ENCODE measurements at places on chromosomes 2 and 18.

GRCh38 chr2:156647377-156648010, 211.3 kb downstream of the GPD2 start:
- DNase-seq: no peak

DNA sequence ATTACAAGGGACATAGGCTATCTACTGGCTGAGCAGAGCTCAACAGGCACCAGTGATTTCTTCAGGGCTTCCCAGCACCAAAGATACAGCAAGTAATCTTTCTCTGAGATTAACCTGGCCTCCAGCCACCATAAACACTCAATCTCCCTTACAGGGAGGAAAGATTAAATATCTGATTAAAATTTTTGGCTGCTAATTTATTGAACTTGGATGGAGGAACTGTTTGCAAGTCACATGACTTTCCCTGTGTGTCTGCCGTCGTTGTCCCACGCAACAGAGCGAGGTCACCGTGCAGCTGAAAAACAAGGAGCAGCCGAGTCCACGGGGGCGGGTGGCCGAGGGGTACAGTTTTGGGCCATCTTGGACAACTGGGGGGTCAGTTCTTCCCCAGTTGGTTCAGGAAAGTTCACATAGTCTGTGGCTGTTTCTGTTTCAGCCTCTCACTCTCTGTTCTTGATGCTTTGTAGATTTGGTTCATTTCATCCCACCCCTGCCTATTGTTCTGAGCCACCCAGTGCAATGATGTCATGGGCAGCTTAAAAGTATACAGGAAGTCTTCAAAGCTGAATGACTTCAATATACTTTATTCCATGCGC, 186.8 kb upstream of the CTAGE1 start:
- no peak for DNase-seq

DNA sequence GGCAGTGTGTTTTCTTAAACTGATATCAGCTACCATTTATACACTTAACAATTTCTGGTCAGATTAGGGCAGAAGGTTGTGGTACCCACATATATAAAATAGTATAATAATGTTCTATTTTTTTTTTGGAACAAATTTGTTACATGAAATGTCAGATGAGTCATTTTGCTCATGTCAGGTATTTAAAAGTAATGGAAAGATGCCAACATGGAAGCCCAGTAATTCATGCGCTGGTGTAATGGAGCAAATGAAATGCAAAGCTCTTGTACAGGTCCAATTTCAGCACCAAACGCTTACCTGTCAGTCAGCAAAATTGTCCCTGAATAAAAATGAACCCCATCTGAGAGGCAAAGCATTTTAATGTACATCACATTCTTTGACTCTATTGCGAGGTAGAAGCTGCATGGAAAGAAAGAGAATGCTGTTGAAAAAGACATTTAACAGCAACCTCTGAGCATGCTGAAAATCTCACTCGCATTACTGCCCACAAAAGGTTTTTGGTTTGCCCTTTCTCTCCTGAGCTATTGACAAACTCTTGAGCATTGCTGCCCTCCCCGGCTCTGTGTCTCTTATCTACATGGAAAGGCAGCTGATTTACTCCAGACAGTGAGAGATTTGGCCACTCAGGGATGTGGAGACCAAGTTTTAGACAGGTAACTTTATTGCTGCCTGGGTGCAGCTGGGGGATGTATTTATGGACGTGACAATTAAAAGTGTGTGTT, 217.5 kb downstream of the CAMKMT start:
- no peak for DNase-seq

DNA sequence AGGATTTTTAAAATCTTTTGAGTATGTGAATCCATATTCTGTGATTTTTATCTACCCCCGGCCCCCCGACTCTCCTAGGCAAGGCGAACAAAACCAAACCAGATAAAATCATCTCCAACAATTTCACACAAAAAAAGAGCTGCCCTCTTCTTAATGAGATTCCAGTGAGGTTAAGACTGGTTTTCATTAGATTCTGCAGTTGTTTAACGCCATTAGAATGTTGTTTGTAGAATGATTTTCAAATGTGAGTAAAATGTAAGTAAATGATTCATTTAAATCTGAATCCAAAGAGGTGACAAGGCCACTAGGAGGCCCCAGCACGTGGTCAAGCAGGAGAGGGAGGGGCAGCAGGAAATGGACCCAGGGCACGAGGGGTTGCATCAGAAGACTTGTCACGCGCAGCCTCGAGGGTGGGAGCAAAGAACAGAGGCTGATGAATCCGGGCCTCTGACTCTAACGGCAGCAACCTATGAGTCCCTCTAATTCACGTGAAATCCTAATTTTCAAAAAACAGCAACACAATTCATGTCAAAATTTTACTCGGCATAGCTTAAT, 24.3 kb upstream of the KLHL29 start:
- no peak for DNase-seq

- DNase-seq: no peak
Measured at GRCh38 chr2:1898461-1899395, 154.4 kb upstream of the PXDN start.

DNA sequence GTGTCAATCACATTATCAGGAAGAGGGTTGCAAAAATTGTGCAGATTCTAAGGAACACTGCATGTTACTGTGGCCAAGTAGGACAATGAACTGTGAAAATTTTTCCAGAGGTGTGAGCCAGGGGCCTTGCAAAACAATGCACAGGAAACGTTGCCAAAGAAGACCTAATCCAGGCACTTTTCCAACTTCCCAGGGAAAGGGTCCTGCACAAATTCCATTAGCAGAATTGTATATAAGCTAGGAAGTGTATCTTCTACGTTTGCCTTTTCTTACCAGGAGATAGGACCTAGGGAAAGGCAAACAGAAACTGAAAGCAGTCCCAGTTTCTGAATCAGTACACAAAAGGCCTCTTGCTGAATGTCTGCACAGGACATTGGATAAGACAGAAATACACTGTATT, 1888.3 kb upstream of the CELF4 start:
- no peak for DNase-seq

DNA sequence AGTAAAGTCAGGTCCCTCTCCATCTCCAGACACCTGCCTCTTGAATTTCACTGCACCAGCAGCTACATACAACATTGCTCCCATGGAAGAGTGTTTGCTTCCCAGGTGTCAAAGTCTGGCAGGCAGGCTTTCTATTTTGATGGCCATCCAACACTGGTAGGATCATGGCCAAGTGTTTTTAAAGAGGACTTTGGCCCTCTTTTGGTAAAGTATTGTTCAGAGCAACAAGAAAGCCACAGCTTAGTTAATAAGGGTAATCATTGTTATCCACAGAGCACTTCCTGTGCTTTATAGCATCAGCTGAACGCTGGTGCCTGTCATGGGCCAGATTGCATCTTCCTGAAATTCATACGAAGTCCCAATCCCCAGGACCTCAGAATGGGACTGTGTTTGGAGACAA, 133.2 kb downstream of the NCK2 start:
- no peak for DNase-seq

- no peak for DNase-seq
Measured at GRCh38 chr18:61471942-61472341, 138.7 kb downstream of the CDH20 start.

- DNase-seq: no peak
Measured at GRCh38 chr18:59665057-59666006, 31.9 kb downstream of the CCBE1 start.

GRCh38 chr18:78571831-78572347, 407.7 kb upstream of the SALL3 start:
- DNase-seq: no peak

- DNase-seq: no peak
Measured at GRCh38 chr2:122341007-122341406, 585.6 kb downstream of the TSN start.

DNA sequence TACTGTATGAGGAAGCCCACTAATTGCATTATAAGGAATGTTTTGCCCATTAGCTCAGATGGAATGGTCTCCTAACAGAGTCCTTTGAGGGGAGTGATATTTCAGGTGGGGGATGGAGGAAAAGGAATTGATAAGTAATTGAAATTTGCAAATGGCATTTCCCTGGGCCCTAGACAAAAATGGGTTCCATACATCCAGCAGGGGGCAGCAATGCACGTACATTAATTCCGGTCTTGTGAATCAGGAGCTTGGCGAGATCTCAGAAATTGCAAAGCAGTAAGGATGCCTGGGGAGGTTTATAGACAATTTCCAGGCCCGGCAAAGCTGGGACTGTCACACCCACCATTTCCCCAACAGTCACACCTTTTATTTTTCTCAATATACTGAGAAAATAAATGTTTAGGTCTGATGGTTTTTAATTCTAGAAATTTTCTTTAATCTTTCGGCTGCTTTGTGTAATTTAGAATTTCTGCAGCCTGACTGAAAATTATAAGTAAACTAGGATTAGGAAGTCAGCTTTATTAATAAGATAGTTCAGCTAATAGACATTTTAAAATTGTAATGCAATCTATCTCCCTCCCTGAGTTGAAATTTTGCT, 122.8 kb downstream of the LYPD1 start:
- no peak for DNase-seq

DNA sequence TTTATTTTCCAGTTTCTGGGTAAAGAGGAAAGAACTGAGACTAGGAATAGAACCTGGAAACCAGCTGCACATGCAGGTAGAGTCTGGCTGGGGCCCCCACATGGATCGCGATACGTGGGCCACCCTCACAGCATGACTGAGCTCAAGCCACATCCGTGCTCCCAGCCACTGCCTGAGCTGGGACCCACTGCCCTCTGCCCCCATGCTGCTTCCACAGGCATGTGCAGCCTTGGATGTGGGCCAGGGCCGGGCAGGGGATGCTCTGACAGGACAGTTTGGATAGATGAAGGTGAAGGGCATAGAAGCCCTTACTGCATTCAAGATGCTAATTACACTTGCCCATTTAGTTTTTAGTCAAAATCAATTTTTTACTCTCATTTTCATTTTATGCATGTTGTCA, 321.2 kb downstream of the DCDC2C start:
- no peak for DNase-seq

- no peak for DNase-seq
Measured at GRCh38 chr18:22838639-22839277, 94.4 kb upstream of the RBBP8 start.

DNA sequence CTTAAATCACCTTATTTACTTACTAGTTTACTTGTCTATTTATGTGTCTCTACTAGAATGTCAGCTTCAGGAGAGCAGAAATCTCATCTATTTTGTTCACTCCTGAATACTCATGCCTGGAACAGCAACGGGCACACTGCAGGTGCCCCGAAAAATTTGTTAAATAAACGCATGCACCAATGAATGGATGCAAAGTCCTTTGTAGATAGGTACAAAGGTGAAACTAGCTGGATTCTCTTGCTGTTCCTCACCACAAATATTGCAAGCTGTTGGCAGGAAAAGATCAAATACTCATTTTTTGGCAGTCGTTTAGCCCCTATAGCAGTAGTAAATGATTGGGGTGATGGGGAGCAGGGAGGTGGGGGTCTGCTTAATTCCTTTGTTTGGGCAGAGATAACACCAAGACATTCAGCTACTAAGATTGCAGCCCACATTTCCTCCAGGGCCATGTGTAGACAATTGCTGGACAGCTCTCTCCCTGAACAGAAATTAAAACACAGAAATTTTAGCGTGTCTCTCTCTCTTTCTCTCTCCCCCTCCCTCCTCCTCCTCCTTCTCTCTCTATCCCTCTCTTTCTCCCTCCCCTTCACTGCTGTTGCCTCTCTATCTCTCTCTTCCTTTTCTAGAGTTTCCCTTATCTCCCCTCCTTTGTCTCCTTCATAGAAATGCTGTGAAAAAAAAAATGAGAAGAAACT, 5.4 kb downstream of the MARCHF4 start:
- DNase-seq: no peak

DNA sequence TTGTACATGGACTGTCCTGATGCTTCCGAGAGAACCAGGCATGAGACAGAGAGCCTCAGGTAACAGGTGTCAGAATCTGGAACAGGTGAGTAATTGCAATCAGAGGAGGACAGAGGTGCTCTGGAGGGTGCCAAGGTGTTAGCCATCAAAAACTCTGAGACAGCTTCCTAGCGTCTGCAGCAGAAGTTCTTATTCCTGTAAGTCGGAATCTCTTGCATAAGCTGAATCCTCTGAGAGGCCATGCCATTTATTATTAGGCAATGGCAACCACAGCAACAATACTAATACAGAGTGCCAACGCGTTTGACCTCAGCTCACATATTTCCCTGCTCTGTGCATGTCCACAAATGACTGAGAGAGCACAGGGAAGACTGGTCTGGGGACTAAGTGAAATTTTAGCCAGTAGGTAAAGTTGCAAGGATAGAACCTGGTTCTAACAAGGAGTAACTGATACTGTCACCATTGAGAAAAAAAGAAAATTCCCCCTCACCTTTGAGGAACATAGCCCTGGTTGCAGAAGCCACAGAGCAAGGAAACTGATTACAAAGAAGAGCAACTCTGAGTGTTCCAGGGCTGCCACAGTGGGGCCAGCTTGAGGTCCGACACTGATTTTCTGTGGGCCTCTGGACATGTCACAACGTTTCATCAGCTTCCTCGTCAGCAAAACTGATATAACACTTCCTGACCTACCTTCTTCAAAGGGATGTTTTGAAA, 55.1 kb upstream of the ACSL3 start:
- DNase-seq: no peak

- no peak for DNase-seq
Measured at GRCh38 chr18:59354731-59355130, 4.3 kb downstream of the LMAN1 start.

GRCh38 chr2:238698072-238698352, 149.9 kb upstream of the TWIST2 start:
- no peak for DNase-seq

- DNase-seq: no peak
Measured at GRCh38 chr2:10890706-10891270, 20.9 kb upstream of the KCNF1 start.

DNA sequence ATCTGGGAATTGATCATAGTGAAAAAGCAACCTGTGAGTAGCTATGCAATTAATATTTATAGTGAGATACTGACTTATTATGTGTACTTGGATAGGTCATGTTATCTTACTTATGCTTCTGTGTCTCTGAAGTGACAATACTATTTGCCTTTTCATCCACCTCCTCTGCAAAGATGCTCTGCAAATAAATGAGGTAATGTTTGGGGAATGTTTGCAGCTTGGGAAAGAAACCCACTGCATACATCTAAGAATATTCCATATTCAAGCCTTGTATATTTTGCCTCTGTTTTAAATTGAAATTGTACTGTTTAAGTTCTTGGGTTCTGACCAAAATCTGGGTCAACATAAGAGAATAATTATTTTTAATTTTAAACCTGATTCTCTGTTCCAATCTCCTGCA, 217.4 kb upstream of the DTNA start:
- DNase-seq: no peak

DNA sequence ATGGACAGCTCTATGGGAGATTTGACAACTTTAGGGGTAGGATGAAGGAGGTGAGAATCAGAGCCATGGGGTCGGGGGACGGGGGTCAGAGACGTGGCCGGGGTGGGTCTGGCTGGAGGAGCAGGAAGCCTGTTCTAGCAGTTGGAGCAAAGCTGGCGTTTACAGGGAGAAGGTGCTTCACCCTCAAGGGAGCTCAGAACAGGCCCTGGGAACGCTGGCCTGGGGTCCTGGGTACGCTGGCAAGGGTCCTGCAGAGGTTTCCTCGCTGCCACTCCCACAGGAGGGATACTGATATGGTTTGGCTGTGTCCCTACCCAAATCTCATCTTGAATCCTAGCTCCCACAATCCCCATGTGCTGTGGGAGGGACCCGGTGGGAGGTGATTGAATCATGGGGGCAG, 205.0 kb upstream of the ARL4C start:
- no peak for DNase-seq

GRCh38 chr2:15783489-15783888, 156.9 kb upstream of the MYCN start:
- DNase-seq: no peak

- no peak for DNase-seq
Measured at GRCh38 chr2:2188941-2189340, 142.1 kb downstream of the MYT1L start.

GRCh38 chr2:146826388-146826787, 1018.4 kb upstream of the ACVR2A start:
- no peak for DNase-seq

GRCh38 chr2:15331787-15332186, 229.3 kb downstream of the NBAS start:
- no peak for DNase-seq
